Left hindlimb (tissue), 1 donor: ENCODE measurements at places on chromosomes 6 and 20.

GRCh38 chr6:13479971-13480434, 7.4 kb downstream of the GFOD1 start:
- DNase-seq = no peak

GRCh38 chr6:38796850-38797249, 81.7 kb downstream of the DNAH8 start:
- no peak for DNase-seq

DNA sequence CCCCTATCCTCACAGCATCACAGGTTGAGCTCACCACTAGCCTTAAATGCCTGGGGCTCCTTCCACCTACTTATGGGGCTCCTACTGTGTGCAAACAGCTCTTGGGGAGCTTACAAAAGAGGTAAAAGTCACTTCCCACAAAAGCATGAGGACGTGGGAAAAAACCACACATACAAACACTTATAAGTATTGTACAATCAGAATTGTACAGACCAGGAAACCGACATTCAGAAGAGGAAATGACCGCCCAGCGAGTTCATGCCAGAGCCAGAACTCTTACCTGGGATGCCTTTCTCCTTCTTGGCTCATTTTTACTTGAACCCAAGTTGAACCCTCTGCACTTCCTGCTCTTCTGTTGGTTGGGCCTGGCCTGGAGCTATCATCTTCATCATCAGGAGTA, 6.3 kb upstream of the PPP1R16B start:
- no peak for DNase-seq

DNA sequence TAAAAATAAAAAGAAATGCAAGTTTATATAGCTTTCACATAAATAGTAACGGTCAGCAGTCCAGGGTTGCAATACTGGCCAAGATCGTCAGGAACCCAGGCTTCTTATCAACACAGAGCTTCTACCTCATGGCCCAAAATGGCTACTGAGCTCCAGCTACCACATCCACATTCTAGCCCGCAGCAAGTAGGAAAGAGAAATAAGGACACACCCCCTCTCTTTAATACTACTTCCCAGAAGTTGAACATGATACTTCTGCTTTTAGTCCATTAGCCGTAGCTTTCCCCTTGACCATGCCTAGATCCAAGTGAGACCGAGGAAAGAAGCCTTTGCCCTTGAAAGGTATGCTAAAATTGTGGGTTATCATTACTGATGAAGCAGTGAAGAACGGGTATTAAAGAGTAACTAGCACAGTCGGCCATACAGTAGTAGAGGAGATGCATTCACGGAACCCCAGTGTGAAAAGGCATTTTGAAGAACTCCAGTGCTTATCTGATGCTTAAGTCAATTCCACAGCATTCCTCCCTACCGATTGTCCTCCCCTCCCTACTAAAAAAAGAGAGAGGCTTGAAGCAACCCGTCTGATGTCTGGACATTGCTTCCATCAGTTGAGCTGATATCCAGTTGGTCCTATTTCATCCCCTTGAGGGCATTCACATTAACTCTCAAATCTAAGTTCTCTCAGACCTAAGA, 226.9 kb upstream of the RREB1 start:
- no peak for DNase-seq

DNA sequence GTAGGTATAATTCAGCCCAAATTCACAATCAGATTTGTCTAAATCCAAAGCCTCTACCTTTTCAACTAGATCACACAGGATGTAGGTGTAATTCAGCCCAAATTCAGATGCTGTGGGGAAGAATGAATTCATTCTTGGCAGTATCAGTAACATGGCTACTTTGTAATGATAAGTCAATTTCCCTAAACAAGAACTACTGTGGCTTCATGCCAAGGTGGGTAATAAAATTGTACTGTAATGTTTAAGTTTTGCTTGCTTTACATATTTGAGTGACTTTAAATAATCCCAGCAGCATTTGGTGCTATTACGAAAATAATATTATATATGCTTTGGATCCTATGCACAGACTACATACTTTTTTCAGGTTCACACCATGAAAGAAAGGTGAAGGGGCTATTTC, 239.1 kb downstream of the HDGFL1 start:
- DNase-seq = no peak

DNA sequence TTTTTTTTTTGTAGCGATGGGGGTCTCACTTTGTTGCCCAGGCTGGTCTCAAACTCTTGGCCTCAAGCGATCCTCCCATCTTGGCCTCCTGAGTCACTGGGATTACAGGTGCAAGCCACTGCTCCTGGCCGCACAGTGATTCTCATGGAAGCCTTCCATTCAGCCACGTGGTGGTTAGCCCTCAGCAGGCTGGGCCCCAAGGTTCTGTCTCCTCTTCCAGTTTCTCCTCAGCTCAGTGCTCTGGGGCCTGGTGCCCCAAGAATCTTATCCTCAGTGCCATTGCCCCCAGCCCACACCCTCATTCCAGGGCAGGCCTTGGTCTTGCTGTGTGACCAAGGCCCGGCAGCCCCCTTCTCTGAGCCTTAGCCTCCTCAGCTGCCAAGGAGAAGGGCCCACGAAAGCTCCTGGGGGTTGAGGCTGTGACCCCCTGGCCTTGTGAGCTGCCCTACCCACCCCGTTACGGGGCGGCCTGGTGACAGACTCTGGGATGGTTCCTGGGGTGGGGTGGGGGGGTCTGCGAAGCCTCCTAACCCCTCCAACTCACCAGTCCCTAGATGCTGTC, 16.4 kb downstream of the SRC start:
- DNase-seq = no peak

GRCh38 chr20:61544910-61545889, 293.1 kb downstream of the CDH4 start:
- DNase-seq = no peak

DNA sequence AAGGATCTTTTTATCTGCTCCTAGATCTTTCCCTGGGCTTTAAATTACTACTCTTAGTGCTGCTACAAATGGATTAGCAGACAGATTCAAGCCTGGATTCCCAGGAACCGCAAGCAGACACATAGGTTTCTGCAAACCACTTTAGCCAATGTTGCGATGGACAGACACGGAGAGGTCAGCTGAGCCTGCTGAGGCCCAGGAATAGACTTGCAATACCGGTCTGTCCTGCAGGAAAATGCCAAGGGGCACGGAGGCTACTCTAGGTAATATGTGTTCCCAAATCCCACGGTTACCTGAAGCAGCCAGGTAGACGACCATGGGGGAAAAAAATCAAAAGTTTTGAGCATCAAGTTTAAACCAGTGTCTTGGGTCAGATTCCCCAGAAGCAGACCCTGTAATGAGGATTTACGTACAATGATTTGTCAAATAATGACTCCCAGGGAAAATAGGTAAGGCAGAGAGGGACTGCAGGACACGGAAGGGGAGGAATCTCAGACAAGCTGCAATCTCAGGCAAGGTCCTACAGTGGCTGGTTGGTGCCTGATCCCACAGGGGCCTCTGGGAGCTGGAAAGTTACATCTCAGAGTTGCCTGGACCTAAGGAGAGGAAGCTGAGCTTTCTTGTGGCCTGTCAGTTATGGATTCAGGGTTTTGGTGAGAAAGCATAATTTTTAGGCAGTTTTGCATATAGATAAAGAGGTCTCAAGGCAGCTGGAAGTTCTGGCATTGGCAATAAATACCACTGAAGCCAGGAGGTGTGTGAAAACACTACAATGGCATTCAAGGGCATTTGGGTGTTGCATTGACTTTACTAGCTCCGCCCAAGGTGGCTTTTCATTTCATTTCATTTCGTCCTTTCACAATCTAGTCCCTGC, 12.5 kb downstream of the OTOR start:
- no peak for DNase-seq

DNA sequence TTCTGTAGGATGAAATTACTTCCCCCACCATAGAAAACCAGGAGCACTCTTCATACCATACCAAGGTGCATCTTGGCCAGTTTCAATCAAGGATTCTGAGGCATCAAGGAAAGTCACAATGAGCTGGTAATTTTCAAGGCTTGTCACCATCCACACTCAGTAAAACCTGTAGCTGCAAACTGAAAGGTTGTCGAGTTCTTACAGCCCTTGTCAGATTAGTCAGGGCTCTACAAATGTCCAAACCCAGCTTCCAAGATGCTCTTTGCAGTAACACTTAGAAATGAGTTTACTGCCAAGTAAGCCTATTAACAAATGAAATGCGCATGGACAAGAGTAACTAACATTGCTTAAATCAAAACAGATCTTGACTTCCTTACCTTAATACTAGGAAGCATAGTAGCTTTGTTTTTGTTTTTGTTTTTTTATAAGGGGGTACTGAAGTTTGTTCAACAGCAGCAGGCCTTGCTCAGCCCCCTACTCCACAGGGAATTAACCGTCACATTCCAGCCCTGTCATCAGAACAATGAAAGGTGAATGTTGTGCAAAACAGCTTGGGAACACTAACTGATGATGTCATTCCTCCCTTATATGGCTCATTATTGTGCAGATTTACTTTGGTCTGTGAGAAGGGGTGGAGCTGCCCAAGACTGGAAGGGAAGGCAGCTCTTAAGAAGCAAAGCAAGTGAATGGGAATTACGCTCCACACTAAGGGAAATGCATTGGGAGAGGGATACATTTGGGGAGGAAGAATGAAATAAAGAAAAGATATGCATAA, 49.9 kb upstream of the TMEM30A start:
- DNase-seq = no peak

DNA sequence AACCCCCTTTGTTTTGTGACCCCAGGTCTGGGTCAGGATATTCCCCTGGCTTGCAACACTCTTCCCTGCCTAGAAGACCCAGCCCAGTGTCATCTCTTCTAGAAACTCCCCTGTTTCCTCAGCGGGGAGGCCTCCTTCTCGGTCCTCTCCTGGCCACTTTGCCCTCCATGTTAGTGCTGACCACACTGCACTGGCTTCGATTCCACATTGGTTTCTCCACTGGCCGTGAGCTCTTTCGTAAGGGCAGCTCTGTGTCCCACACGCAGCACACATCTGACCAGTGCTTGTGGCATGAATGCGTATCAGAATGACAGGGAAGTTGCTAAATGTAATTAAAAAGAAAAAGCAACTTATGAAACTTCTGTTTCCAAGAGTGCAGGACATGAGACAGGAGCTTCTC, 49.4 kb upstream of the FNDC1 start:
- DNase-seq = no peak

- DNase-seq = no peak
These were observed 187.9 kb upstream of the GMDS start for GRCh38 chr6:2433266-2433665.

GRCh38 chr6:107868867-107869611, 44.9 kb upstream of the SCML4 start:
- DNase-seq = no peak

DNA sequence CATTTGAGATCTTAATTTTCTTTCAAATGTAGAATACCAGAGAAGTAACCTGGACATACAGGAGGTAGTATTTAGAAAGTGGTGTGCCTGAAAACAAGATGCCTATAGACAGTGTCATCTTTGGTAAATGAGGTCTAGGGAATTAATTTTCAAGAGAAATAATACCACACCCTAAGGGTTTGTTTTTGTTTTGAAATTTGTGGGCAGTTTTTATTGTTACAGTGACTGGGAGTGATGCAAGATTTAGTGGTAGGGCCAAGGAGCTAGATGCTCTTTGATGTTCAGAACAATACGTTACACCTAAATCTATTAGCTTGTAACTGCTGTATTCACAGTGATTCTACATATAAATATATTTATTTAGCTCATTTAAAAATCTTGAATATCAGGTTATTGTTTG, 856.5 kb upstream of the MAP3K7 start:
- no peak for DNase-seq

- peak; percentile 78 for DNase-seq
These were observed 8.8 kb downstream of the DUSP15 start for GRCh38 chr20:31861385-31862156.

GRCh38 chr6:123803504-123804013, at the start of gene NKAIN2:
Gene NKAIN2, plus strand, starts transcription at chr6:123803865.
- DNase-seq = peak; percentile 52

- no peak for DNase-seq
These were observed 14.1 kb upstream of the SPDEF start for GRCh38 chr6:34570066-34570833.

GRCh38 chr20:17657079-17657825, 24.8 kb downstream of the RRBP1 start:
- peak; percentile 16 for DNase-seq

DNA sequence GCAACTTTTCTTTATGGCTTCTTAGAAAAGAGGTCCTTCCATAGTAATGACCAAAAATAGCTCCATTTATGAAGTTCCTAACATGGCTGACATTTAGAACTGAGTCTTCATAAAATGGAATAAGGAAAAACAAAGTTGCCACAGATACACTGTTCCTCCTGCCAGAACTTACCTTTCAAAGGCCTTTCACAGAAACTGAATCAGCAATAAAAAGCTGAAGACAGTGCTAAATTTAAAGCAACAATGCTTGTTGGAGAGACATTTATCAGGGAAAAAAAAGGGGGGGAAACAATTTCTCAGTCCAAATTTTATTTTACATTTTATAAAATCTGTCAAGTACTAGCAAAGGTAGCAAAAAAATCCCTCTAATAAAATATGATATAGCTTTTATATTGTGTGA, 17.3 kb downstream of the DEK start:
- no peak for DNase-seq

GRCh38 chr20:31872406-31872805, 2.0 kb downstream of the TTLL9 start:
- DNase-seq = no peak

GRCh38 chr6:132811276-132811675, 3.1 kb upstream of the RPS12 start:
- DNase-seq = no peak

DNA sequence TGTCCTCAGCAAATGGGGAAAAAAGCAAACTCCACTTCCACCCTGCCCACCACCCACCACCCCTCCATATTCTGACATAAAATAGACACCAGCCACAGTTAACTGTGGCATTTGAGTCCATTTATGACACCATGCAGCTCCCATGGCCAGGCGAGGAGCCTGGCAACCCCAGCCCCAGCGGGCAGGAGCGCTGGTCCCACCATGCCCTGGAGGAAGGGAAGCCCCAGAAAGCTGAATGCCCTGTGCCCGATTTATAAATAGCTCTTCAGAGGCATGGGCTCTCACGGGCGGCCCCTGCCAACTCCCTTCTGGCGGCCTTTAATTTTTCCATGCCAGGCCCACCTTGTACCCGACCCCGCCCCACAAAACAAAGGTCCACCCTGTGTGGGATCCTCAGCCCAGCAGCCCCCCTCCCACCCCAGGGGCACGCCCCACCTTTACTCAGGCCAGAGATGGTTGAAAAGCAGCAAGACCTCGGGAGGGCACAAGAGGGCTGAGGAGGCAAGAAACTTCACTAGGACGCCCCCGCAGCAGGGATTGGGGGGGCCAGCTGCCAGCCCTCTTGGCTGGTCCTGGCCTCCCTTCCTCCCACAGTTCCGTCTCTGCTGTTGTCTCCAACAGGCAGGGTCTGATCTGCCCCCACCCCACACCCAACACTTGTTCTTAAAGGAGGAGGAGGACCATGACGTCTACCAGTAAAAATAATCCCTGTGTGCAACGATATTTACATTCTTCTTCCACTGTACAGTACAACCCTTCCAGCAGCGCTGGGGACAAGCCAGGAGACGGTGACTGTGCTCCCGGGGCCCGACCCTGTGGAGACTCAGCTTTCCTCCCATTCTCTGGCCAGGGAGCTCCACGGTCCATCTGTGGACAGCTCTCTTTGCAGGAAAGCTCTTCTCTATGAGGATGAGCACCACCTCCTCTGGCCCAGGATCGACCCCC, 115.6 kb upstream of the CDYL start:
- no peak for DNase-seq

GRCh38 chr6:24330137-24330732, 27.6 kb downstream of the DCDC2 start:
- DNase-seq = no peak

- peak; percentile 83 for DNase-seq
These were observed 539 bp downstream of the CDYL start for GRCh38 chr6:4776493-4777393.

GRCh38 chr6:143595251-143596036, 82.3 kb upstream of the PHACTR2 start:
- DNase-seq = no peak
